ENCODE measurements at places on chromosomes 11 and 22.

DNA sequence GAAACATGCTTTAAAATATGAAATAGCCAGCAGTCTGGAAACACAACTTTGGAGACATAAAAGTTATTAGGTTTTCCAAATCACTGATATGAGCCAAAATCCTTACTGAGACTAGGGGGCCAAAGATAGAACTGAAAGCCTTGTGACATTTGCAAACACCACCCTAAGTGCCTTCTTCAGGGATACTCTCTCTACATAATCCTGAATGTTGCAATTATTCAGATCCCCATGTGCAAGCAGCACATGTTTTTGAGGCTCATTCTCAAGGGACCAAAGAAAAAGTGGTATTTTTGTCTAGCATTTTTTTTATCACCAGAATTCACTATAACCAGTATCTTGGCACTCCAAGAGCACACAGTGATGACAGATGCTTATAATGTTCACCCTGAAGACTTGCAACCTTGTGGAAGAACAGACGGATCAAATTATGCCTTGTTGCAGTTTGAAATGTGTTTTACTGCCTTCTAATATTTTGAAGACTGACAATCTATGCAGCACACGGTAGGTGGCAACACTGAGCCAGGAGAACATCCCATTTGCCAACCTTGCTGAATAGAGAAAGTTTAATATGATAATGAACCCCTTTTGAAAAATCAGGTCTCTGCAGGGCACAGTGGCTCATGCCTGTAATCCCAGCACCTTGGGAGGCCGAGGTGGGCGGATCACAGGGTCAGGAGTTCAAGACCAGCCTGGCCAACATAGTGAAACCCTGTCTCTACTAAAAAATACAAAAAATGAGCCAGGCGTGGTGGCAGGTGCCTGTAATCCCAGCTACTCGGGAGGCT, 78.5 kb downstream of the PLEKHA7 start:
- DNase-seq: no peak

- peak; percentile 47 for DNase-seq
Observed at GRCh38 chr11:117618302-117618981, 178.6 kb downstream of the DSCAML1 start.

DNA sequence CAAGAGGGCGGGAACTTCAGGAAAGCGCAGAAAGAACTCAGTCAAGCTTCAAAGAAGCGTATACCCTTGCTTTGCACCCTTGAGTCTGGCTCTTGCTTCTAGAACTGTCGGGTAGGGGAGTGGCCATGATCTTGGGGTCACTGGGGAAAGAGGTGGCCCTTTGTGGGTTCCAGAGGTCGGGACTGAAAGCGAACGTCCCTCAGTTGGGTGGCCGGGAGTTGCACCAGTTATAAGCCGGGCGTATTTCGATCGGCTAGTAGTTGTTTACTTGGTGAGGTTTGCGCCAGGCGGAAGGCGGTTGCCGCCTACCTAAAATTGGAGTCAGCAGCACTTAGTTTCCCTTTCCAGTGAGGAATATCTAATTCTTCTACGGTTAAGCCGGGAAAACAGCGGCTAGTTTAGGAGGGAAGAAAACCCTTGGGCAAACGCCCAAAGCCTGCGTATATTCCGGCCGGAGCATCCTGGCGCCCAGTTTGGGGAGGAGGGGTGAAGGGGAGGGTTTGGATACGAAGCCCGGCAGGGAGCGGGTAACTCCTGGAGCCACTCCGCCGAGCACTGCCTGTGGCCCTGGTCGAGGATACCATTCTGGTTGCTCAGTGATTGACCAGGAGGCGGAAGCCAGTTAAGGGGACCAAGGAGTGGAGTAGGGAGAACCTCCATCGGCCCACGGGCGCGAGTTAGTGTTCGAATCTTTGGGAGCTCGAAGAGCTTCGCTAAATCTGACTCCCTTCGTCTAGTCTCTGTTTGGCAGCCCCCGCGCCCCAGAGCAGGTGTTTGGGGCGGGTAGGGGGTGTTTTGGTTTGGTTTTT, 807 bp upstream of the WT1 start:
- no peak for DNase-seq

- DNase-seq: no peak
Observed at GRCh38 chr11:72514331-72514730, 80.0 kb upstream of the CLPB start.

DNA sequence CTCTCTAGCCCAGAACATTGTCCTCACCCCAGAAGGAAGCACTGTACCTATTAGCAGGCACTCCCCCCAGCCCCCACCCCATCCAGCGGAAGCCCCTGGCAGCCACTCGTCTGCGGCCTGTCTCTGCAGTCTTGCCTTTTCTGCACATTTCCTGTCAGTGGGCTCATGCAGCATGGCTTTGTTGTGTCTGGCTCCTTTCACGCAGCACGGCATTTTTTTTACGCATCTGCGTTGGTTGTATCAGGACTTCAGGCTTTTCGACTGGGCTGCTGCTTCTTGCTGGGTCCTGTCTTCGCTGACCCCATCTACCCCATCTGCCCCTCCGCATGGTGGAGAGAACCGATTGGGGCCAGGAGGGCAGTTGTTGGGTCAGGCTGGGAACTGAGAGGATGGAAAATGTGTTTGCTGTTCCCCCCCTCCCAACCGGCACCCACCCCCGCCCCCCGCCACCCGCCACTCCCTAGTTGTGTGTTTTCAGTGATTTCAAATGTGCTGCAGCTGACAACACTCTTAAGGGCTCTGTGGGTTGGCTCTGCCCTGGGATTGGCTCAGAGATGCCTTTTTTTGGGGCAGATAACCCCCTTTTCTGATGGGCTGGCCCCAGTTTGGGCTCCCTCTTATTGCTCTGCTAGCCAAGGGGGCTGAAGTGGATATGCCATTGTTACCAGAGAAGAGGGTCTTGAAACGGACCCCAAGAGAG, 110.0 kb downstream of the KIAA1671 start:
- no peak for DNase-seq

GRCh38 chr11:69238573-69239351, 55.2 kb upstream of the MYEOV start:
- no peak for DNase-seq

GRCh38 chr11:24478718-24479117, 18.1 kb upstream of the LUZP2 start:
- no peak for DNase-seq

DNA sequence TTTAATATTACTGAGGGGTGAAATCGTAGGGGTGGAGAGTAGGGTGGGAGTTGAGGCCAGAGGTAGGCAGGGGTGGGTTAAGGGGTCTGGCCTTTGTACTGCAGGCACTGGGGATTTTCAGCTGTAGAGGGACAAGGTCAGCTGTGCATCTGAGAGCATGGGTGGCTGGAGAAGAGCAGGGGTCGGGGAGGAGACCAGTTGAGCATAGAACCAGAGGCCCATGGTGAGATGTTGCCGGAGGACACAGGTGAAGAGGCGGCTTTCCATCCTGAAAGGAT, 12.1 kb upstream of the CELSR1 start:
- no peak for DNase-seq

DNA sequence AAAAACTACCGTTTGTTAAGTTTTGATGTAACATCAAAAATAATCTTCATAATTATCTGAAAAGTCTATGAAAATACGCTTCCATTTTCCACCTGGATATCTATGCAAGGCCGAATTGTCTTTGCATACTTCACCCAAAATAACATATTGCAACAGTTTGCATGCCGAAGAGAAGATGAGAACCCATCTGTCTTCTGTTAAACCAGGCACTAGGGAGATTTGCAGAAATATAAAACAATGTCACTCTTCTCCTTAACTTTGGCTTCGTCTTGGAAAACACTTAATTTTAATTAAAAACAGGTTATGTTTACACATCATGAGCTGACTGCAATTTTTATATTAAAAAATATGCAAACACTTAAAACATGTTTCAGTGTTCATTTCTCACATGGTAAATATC, 1325.8 kb downstream of the TBC1D22A start:
- DNase-seq: no peak

- no peak for DNase-seq
Observed at GRCh38 chr11:77207019-77207485, 79.0 kb downstream of the MYO7A start.

DNA sequence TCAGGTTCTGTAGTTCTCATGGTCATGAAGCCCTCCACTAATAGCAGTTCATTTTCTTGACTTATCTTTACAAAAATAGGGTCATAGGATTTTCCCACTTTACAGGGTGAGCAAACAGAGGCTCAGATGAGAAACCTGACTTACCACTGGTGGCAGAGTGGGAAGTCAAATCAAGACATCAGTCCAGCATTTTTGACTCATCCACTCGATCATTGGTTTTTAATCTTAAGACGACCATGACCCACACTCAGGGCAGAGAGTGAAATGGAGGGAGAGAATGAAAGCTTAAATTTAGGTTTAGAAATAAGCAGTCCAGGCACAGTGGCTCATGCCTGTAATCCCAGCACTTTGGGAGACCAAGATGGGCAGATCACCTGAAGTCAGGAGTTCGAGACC, 42.1 kb downstream of the RTL6 start:
- no peak for DNase-seq

- no peak for DNase-seq
Observed at GRCh38 chr11:119942583-119943297, 195.2 kb downstream of the TRIM29 start.

- DNase-seq: no peak
Observed at GRCh38 chr11:133403900-133404299, 128.4 kb downstream of the OPCML start.

- DNase-seq: peak; percentile 85
Observed at GRCh38 chr22:41902932-41903421, 11.9 kb downstream of the SHISA8 start.

GRCh38 chr11:1077033-1077416, 2.4 kb downstream of the MUC2 start:
- DNase-seq: no peak

- no peak for DNase-seq
Observed at GRCh38 chr22:31333641-31334040, 12.5 kb downstream of the PATZ1 start.

DNA sequence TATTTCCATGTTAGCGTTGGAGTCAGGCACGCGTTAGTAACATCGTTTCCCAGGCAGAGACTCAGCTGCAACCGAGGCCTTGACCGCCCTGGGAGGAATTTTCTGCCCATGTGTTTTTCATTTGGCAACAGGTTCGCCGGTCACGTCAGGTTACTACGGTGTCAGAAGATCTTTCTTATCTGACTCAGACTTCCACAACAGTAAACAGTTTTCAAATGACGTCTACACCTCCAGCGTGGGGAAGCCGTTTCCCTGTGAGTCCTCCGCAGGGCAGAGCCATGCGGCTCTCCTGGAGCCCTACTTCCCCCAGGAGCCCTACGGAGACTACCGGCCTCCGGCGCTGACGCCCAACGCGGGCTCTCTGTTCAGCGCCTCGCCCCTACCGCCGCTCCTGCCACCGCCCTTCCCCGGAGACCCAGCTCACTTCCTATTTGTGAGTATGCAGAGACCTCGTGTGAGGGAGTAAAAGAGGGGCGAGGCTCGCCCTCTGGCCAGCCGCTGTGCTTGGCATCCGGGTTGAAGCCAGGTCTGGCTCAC, 14.3 kb upstream of the POU2AF3 start:
- no peak for DNase-seq

- no peak for DNase-seq
Observed at GRCh38 chr11:121588747-121589146, 136.0 kb upstream of the SORL1-AS1 start.

- DNase-seq: no peak
Observed at GRCh38 chr11:33670250-33671011, 30.2 kb downstream of the C11orf91 start.

DNA sequence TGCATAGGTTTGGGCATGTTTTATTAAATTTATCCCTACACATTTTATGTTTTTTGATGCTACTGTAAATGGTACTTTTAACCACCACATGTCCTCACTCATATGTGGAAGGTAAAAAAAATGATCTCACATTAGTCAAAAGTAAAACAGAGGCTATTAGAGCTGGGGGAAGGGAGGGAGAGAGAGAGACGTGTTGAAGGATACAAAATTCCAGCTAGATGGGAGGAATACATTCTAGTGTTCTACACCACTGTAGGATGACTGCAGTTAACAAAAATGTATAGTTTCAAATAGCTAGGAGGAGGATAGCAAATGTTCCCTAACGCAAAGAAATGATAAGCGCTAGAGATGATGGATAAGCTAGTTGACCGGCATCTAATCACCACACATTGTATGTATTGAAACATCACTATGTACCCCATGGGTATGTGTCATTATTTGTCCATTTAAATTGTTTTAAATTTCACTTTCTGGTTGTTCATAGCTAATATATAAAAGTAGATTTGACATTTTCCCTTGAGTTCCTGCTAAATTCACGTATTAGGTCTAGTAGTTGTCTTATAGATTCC, 9.9 kb upstream of the GNB1L start:
- DNase-seq: no peak

DNA sequence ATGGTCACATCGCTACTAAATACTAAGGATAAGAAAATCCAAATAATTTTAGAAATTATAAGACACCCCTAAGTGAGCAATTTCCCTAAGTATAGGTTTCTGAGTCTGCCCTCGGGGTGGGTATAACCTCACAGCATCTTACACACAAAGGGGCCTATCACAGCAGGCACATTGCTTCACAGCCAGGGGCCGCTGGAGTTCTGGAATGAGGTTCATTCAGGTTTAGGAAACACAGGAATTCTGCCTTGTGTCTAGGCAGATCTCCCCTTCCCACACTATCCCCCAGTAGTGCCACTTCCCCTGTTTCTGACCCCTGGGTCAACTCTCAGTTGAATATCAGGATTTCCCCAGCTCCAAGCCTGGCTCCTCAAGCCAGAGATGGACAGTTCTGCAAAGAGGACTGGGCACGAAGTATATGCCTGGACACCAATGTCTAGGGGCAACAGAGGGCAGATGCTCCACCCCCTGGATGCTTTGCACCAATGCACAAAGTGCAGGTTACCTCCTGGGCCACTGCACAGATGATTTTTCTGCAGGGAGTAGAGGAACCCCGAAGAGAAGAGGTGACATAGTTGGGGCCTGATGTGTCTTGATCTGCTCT, 11.4 kb downstream of the TUBA8 start:
- DNase-seq: no peak

- no peak for DNase-seq
Observed at GRCh38 chr22:20864186-20864908, 5.5 kb downstream of the SNAP29 start.

- DNase-seq: no peak
Observed at GRCh38 chr22:42462016-42462415, 29.8 kb upstream of the NFAM1 start.

DNA sequence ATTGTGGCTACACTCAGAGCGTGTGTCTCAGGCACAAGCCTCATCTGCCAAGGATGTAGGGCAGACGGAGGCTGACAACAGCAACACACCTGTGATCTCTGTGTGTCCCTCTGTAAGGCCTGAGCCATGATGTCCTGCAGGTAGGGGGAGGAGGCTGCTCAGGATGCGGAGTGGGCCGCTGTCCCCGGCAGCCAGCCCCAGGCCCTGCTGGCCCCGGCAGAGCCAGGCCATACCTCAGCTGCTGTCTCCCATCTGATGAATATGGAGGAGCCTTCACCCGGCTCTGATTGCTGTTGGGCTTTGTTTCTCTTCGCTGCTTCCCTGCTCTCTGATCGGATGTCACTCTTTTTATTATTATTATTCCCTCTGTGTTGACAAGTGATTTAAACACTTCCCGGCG, 83.6 kb upstream of the NCAM1 start:
- DNase-seq: no peak

- no peak for DNase-seq
Observed at GRCh38 chr11:20249378-20249777, 89.1 kb upstream of the DBX1 start.

Measured in NCI-H2029 (cell line).